CD4-positive, alpha-beta T cell treated with Interleukin-17A for 1 hour (primary cell): ENCODE measurements at places on chromosomes 2 and 18.
A peak's percentile ranks its signal among the peaks of the same experiment; 100 is the strongest.

GRCh38 chr2:9573840-9574239 lies 18.2 kb upstream of the ADAM17 start:
- no peak for DNase-seq

DNA sequence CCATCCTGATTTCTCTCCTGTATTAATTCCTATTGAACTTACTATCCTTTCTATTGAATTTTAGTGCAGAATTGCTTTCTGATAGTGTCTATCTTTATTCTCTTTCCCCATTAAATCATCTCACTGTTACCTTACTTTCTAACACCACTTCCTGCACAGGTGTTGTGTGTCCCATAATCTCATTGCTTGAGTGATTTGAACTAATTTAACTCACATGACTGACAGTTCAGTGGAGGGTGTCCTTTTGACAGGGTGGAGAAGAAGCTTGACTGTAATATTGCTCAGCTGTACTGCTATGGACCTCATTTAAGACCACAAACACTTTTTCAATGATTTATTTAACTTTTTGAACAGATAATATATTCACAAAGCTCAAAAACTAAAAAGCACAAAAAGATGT lies 211.8 kb downstream of the NRXN1 start:
- DNase-seq, result no peak

- no peak for DNase-seq
Measured at GRCh38 chr2:168156661-168157060, 90.7 kb downstream of the STK39 start.

GRCh38 chr2:99261242-99261641 lies 5.8 kb upstream of the LYG2 start:
- DNase-seq, result no peak

DNA sequence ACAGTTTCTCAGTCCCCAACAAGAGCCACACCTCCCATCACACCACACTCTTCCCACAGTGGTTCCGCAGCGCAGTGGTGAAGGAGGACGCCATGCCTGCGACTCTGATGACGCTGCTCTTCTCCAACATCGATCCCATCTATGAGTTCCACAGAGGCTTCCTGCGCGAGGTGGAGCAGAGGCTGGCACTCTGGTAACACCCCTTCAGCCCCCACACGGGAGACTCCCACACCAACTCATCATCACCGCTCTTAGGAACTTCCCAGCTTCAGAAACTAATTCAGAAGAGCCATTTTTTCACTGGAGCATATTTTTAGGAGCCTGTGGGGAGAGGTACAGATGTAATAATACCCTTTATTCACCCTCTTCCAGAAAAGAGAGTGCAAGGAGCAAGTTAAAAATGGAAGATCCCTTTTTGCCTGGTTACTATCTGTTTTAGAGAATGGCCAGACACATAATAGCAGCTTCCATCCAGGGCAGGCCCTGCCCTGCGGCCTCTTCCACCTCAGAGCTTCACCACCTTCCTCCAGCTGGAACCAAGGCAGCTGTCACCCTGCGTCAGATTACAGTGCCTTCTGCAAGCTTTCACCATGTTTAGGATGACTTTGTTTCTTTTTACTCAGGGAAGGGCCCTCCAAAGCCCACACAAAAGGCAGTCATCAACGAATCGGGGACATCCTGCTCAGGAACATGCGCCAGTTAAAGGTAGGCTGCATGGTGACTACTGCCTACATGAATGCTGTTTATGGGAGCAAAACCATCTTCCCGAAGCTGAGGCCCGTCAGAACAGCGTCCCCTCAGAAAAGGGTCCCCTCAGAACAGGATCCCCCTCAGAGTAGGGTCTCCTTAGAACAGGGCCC lies 44.9 kb downstream of the STK25 start:
- no peak for DNase-seq

DNA sequence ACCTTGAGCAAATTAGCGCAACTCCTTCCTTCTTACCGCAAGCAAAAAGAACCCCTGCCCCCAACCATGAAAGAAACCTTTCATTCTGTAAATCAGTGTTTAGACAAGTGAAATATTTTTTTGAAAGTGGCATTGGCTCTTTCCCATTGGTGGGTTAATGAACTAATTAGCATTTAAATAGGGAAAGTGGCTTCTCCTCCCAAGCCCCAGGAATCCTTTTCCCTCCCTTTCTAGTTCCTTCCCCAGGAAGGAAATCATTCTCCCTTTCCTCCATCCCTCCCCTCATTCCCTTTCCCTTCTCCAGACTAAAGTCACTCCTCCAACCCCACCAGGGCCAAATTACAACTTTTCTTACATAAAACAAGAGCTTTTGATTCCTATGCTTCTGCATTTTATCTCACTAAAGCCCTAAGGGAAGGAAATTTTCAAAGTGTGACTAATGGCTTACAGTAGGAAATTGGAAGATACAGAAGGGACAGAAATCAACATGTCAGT lies 22.9 kb upstream of the TYMS start:
- DNase-seq, result no peak

GRCh38 chr18:53698907-53699306 lies 525.6 kb downstream of the MBD2 start:
- no peak for DNase-seq

DNA sequence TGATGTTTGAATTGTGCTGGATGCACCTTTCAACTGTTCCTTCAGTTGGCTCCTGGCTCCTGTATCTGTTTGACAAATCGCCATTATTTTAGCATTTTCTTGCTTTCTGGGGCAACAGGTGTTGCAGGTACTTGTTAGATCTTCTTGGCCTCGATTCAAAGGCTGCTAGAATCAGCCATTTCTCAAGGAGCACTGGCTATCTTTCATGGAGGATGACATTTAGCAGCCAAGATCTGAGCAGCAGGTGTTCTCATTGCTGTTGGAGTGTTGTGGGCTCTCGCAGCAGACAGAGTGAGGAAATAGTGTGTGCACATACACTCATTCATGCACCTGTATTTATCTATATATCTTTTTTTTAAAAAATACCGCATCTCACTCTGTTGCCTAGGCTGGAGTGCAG lies 52.2 kb downstream of the INPP5D start:
- no peak for DNase-seq

DNA sequence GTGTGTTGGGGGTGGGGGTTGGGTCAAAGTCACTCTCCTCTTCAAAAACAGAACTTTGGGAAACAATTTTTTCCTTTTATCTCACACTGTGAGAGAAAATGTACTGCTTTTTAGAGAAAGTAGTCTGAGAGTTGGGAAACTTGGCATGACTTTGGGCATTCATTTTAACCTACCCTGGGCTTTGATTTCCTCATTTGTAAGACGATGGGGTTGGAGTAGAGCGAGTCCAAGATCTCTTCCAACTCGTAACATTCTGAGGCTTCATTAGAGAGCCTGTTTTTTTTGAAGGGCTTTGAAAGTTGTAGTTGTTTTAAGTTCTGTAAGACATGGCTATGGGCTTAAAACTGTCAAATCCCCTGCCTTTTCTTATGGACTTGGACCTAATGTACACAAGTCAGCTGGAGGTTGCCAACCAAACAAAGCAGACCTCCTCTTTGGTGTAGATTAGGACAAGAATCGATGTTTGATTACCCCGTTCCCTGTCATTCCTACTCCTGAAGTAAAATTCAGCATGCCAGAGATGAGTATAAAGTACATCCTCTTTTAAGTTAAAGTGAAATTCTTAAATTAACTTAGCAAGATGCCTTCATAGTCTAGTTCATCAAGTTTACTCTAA lies 8.4 kb downstream of the PHLPP1 start:
- no peak for DNase-seq

GRCh38 chr2:70946832-70947442 lies 11.2 kb downstream of the ATP6V1B1 start:
- DNase-seq, result peak; percentile 60
